ENCODE measurements at places on chromosomes 12 and 14.

- no peak for DNase-seq
These were observed 47.6 kb downstream of the SH2B3 start for GRCh38 chr12:111453071-111453989.

DNA sequence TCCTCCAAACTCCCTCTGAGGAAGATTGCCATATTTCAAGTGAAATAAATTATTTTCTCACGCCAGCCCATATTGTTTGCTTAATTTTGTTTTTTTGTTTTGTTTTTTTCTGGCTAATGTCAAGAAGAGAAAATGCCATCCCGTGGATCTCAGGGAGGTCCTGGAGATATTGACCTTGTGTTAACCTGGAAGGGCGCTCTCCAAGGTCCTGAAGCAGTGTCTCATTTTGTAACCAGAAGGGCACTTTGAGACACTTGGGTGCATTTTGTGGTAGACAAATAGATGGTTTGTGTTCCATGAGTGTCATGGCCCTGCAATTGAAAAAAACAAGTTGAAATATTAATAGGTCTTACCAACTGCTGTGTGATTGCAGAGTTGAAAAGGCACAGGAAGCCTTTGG lies 268.9 kb downstream of the SUDS3 start:
- no peak for DNase-seq

DNA sequence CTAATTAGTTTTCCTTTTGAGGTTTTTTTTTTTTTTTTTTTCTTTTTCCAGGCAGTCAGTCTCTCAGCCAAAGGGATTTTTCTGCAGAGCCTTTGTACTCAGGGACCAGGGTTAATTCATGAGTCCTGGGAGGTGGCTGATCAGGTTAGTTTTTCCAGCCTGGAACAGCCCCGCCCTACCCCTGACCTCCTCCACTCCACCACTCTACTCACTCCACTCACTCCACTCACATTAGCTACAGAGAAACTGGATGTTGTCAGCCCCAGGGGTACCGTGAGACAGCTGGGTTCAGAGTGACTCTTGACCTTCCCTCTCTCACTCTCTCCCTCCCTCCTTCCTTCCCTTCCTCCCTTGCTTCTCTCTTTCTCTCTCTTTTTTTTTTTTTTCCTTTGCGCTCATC lies 161.0 kb downstream of the CRADD start:
- no peak for DNase-seq

DNA sequence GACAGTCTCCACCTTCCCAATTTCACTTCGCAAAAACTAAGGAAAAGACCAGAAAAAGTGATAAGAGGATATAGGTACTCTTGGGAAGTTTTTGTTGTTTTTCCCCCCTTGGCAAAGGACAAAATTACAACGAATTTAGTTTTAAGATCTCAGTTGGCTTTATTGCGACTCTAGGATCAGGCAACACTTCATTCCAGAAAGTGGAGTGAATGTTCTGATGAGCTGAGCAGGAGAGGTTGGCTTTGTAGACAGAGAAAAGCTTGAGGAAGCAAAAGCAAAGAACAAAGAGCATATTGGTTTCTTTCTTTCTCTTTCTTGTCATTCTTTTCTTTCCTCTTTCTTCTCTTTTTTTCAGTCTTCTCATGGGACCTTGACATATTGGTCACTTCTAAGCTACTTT lies 640 bp upstream of the ZFYVE1 start:
- DNase-seq = no peak

GRCh38 chr14:52703225-52703624 lies 3.8 kb upstream of the PSMC6 start:
- no peak for DNase-seq

- DNase-seq = peak; percentile 1
These were observed 44.1 kb downstream of the PSEN1 start for GRCh38 chr14:73180385-73180805.

GRCh38 chr12:89307474-89308253 lies 44.6 kb downstream of the DUSP6 start:
- no peak for DNase-seq

DNA sequence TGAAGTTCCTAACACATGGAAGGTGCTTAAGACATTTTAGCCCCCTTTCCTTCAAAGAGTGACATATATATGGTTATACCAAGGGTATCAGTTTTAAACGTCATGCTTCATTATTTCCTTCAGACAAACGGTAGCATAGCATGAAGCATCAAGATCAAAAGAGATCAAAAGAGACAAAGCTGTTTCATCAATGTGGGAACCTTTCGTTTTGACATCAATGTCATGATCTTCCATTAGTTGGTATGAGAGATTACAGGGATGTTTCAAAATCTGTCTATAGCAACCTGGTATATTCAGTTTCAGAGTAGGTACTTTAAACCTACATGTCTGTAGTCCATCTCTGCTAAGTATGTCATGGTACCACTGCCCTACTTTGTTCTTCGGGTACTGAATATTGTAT lies 28.3 kb downstream of the PUS7L start:
- no peak for DNase-seq

DNA sequence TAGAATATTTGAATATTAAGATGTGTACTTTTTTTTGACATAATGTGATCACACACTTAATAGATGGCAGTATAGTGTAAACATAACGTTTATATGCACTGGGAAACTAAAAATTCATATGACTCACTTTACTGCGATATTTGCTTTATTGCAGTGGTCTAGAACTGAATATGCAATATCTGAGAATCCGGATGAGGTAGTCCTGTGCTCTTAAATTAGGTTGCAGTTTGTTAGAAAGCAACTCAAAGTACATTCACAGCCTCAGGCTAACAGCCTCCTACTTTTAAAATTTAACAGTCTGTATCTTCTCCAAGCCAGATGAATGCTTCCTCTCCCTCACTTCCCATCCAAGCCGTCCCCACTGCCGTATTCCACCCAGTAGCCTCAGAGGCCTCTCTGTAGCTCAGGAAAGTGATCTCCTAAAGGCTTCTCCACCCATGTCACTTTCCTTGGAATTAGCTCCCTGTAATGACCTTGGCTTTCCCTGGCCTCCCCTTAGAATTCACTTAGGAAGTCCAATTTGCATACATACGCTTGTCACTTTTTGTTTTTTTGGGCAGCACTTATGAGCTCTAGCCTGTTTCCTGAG lies 43.7 kb downstream of the TESPA1 start:
- no peak for DNase-seq

- DNase-seq = no peak
These were observed 181.3 kb downstream of the ZFP36L1 start for GRCh38 chr14:68611599-68611998.

- no peak for DNase-seq
These were observed 245.9 kb downstream of the ADAMTS20 start for GRCh38 chr12:43306066-43306465.

DNA sequence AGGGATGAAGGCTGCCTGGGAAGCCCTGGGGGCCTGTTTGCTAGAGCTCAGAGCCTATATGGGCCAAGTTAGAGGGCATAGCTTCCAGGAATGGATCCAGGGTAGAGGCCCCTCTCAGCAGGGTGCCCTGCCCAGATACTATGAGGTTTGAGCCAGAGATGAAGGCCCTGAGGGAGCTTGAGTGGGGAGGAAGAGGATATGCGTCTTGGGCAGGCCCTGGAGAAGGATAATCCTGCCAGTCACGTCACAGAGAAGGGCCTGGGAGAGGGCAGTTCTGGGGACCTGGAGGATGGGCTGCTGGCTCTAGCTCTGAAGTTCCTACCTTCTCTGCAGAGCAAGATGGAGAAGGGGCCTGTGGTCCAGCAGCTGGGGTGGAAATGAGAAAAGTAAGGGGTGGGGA lies 5.9 kb upstream of the CACNB3 start:
- DNase-seq = no peak

DNA sequence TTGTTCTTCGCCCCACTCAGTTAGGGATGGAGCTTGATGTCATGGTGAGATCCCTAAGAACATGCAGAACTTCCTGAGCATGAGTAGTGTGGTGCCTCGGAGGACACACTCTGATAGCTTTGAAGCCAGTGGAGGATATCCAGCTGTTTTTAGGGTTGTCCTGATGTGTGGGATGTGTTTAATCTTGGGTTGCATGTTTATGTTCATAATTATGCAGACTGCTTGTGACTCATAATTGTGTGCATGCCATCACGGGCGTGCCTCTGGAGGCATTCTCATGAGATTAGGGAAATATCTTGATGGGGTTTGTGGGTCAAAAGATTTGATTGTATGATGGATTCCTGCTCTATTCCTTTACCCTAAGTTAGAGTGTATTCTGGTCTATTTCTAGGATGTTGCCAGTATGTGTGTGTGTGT lies 267.4 kb upstream of the PELI2 start:
- DNase-seq = no peak

DNA sequence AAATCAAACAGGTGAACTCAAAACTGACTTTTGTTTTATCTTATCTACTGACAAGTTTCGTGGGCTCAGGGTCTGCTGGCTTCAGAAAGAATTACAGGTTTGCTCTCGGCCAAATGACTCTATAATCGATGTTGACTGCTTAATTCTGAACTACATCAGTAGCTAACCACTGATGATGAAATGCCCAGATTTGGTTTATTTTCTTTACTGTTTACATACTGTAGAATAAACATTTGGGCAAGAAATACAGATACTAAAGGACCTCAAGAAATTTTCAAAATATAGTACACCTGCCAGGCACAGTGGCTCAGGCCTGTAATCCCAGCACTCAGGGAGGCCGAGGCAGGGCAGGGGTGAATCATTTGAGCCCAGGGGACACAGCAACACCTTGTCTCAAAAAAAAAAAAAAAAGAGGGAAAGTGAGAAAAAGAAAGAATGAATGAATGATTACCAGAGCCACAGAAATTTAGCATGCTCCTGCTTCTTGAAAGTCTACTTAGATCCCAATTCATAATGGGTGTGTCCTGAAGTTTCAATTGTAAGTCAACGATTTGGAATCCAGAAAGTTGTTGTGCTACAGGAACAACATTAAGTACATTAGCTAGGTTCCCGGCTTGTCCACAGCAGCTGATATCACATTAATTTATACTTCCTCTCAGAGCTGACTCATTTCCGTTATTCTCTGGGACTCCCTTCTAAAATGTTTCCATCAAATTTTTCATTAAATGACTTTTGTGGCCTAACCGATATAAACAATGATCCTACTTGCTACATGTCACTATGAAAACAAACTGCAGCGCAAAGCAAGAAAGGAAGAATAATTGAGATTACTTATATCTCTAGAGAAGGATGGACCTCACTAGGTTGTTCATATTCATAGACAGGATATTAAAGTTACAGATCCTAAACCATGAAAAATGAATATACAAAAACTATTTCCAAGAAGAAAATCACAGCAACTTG lies 134.3 kb downstream of the MED13L start:
- DNase-seq = no peak

DNA sequence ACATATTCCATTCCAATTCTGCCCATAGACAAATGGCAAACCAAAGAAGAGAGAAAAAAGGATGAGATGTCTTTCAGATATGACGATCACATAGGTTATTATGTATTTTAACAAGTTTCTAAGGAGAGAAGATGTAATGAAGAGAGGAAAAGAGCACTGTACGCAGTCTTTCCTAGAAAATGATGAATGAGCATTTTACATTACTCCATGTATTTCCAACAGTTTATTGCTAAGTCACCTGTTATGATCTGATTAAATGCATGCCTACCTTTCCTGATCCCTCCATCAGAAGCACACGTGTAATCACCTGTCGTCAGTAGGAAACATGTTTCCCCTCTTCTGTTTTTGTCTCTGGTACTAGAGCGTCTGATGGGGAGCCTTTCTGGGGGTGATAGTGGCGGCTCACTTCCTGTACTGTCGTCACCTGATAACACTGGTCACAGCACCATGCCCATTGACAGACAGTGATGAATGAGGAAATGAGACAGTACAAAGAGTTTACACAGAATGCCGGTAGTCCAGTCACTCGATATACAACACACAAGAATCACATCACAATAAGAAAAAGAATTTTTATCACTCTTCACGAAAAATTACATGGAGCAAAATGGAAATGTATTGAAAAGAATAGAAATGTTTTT lies 161.6 kb downstream of the KCNC2 start:
- no peak for DNase-seq

GRCh38 chr12:128387811-128388422 lies 120.9 kb downstream of the TMEM132C start:
- peak; percentile 12 for DNase-seq

- no peak for DNase-seq
These were observed 421 bp downstream of the GLT1D1 start for GRCh38 chr12:128853600-128854197.
